ENCODE measurements at places on chromosomes 7 and 10. TPM values are rescaled to one million over a fixed set of nuclear protein-coding genes. Genes with fewer than 3 reads are reported as not detected.

Gene TDRD1
- polyA plus RNA-seq, result not detected

DNA sequence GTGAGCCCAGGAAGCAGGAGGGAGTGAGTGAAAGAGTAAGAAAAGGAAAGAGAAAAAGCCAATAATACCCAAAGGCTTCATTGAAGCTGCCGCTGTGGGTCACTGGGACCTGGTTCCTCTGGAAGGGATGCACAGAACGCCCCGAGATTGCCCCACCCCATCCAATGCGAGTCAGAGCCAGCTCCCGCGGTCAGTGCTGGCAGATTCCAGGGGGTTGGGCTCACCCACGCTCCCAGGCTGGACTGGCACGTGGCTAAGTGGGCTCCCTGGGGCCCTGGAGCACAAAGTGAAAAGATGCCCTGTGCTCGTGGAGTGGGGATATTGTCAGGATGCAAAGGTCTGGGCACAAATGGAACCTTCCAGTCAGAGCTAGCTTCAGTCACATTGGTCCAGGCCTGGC lies 117.0 kb downstream of the OAT start:
- DNase-seq, result no peak

Gene OLAH
- polyA plus RNA-seq, result 0.83 TPM

Gene DDC
- 83.9 TPM for polyA plus RNA-seq

Gene WNT2
- 0.61 TPM for polyA plus RNA-seq

DNA sequence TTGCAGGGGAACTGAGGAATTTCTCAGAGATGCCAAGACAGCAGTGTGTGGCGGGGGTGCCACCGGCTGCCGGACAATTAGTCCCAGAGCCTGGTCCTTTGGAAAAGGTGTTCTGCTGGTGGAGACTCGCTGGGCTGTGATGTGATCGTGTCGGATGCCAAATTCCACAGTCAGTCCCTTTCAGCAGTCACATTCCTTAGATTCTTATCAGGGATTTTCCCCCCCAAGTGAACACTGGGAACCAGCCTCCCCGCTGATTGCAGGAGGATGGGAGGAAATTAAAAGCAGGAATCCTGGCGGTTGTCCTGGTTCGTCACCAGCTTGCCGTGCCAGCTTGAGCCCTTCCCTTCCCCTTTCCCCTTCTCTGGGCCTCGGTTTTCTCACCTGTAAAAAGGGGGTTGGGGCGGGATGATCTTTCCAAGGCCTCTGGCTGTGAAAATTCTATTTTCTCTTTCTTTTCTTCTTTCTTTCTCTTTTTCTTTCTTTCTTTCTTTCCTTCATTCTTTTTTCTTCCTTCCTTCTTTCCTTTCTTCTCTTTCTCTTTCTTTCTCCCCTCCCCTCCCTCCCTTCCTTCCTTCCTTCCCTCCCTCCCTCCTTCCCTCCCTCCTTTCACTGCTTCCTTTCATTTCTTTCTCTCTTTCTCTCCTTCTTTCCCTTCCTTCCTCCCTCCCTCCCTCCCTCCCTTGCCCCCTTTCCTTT lies 39.6 kb downstream of the COL26A1 start:
- DNase-seq, result no peak

Gene HMX2
- 1.6 TPM for polyA plus RNA-seq
